ENCODE measurements at places on chromosomes 12 and 14.

GRCh38 chr12:32155041-32155440, 48.4 kb downstream of the BICD1 start:
- DNase-seq, result peak; percentile 48

DNA sequence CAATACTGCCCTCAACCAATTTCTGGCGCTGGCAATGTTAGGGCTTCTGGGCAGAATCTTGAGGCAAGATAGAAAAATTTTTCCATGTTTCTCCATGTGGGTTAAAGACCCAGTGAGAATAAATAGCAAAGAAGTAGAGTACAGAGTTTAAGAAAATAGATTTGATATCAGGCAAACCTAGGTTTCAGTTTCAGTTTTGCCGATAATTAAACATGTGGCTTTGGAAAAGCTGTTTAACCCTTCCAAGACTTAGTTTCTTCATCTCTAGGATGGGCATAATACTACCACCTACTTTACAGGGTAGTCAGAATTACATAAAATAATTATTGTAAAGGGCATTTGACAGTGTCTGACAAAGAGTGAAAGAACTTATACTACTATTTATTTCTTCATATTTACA, 360.4 kb downstream of the PCNX1 start:
- no peak for DNase-seq

DNA sequence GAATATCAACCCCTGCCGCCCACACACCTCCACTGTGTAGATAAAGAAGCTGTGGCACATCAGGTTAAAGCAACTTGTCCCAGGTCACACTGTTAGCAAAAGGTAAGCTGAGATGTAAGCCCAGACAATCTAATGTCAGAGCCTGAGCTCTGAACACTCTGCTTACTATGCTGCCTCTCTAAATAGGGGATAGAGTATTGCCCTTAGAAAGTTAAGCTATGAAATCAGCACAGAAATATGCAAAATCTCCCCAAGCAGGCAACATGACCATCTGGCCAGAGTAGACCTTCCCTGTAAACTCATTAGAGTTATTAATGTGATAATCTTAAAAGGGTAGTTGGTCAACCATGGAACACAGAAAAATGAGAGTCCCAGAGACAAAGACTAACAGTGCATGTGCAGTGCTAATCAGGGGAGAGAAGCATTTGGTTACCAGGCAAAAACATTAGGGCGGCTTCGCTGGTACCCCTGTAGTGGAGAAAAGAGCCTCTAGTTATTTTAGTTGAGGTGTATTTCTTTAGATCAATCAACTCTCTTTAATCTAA, 171.0 kb downstream of the BTG1 start:
- DNase-seq, result no peak

DNA sequence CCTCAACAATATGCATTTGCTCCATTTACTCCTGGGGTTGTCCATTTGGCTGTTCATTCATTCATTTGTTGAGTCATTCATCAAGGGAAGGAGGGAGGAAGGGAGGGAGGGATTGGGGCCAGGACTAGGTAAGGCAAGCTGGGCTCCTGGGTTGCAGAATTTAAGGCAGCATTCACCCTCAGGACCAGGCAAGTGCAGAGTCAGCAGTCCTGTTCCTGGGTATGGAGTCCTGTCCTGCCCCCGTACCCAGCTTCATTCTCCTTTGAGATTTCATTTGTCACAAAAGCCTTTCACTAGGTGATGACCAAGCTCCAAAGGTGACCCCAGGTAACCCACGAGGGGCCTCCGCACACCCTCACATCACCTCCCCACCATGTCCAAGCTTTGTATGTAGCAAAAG, 178.1 kb downstream of the CHST11 start:
- no peak for DNase-seq

- DNase-seq, result no peak
These were observed 824 bp downstream of the DDX55 start for GRCh38 chr12:123602651-123603195.

DNA sequence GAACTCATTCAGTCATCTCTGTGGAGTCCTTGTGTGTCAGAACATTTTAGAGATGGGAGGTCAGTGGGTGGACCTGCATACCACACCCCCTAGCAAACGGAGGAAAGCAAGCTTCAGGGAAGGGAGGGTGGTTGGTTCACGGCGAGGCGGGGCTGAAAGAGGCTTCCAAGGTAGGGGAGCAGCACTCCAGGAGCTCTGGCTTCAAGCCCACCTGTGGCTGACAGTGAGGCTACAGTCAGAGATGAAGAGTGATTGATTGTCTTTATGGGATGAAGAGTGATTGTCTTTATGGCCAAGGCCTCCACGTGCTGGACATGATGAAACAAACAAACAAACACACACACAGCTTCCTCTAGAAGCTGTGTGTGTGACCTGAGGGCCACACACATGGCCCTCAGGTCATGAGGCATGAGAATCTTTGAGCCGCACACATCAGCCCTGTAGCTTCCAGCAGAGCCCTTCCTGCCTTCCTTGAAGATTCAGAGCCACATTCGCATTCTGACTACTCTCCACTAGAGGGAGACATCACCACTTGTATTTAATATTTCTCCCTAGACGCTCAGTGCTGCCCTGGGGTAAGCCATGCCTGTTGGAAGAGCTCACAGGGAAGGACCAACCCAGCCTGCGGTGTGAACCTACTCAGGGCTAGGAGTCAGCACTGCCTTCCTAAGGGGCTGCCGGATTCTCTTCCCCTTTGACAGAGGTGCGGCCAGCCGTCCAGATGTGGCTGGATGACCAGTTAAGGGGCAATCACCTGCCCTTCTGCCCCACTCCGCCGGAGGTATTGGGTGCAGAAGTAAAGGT, 54.4 kb upstream of the KCNA1 start:
- no peak for DNase-seq

- DNase-seq, result no peak
These were observed 38.6 kb downstream of the ANKS1B start for GRCh38 chr12:99946131-99946530.

GRCh38 chr12:817941-818600, 65.7 kb downstream of the WNK1 start:
- DNase-seq, result no peak

- DNase-seq, result peak; percentile 19
These were observed 9.5 kb downstream of the MYRFL start for GRCh38 chr12:69834576-69834975.

- no peak for DNase-seq
These were observed 29.0 kb downstream of the ATF7IP start for GRCh38 chr12:14394317-14395073.

DNA sequence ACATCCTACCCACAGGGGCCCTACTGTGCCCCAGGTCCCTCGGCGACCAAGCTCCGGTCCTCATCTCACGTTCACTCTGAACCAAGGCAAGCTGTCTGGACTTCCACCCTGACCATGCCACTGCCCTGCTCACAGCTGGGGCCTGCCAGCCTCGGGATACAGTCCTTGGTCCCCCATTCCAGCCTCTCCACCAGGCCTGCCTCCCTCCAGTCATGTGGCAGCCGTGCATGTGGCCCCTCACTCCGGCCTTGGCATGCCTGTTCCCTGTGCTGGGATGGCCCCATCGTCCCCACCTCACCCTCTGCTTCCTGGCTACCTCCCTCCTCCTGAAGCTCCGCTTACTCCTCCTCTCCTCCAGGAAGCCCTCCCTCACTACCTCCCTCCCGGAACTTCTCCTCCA, 38.6 kb upstream of the DLK1 start:
- DNase-seq, result no peak

DNA sequence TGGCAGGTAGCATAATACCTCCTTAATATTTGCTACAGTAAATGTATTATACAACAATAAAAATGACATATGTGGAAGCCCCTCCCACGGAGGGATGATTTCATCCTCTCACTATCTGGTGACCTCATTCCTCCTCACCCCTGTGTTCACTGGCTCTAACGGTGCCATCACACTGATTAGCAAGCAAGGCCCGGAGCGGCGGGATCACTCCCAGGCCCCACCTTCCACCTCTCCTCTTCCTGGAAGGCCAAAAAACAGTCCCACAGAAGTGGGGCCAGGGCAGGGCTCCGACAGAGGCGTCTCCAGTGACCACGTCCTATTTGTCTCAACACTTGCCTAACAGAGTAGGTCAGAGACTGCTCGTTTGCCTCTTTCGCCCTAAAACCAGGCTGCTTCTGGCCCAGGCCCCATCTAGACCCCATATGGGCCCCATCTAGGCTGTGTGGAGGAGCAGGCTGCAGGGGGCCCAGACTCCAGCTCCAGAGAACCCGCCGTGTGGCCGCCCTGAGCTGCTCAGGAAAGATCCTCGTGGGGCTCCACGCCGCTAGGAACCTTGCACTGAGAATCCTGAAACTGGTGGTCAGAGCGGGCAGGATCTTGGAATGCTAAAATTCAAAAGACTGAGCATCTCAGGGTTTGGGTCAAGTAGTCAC, 3.7 kb downstream of the SELPLG start:
- no peak for DNase-seq

GRCh38 chr14:95675486-95675885, 10.7 kb upstream of the TCL1B start:
- DNase-seq, result no peak

- no peak for DNase-seq
These were observed 354.9 kb downstream of the DIO2 start for GRCh38 chr14:79856381-79856780.

DNA sequence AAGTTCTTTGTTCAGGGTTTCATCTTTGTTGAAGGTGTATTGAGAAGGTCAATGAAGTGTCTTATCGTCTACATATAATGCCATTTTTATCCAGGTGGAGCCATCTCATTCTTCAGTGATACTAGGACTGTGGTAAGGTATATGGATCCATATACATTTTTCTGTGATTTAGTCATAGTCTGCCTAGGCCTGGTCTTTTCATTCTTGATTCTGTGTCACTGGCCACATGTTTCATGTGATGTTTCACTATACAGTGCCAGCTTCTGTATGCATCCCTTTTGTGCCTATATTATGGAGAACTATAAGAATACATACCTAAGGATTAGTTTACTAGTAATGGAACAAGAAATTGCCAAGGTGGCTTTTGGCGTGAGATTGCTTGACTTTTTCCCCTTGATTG, 40.5 kb downstream of the VEZT start:
- DNase-seq, result no peak

DNA sequence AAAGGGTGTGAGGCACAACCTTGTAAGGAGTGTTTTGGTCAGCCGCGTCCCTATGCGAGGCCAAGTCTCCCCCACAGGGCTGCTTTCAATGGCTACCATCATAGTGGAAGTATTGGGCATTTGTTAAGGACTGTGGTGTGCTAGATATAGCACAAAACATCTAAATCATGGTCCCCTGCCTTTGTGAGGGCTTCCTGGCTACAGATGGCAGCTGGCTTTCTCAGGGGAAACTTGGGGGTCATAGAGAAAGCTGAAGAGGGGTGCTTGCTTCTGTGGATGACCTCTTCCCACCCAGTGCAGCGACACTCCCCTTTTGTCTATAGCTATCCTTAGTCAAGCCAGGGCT, 315.8 kb downstream of the ZFP36L1 start:
- DNase-seq, result no peak

GRCh38 chr14:73873660-73874059, 13.0 kb upstream of the ZNF410 start:
- DNase-seq, result no peak

DNA sequence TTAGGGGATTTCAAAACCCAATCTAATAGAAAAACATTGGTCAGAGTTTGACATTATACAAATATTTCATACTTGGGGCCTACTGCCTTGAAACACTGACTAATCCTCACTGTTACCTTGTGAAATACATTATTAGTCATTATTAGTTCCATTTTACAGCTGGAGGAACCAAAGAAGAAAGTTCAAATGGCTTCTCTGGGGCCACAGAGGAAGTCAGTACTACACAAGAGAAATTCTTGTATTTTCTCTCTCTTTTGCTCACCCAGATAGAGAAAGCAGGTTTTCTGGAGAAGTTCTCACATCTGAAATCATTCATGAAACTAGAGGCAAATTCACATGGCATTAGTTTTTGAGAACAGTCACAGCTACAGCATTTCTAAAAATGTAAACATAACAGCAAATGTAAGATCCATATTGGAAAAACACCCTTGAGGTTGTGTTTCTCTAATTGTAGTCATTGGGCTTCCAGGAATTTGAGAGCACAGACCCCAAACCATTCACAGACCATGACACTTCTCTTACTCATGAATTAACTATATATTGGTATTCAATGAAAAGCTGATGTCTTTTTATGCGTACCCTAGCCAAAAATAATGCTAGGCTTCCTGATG, 83.0 kb downstream of the LLPH start:
- no peak for DNase-seq

GRCh38 chr14:38618514-38618913, 362.6 kb upstream of the CLEC14A start:
- no peak for DNase-seq

- no peak for DNase-seq
These were observed 1252.9 kb upstream of the TMEM132C start for GRCh38 chr12:127014079-127014478.

DNA sequence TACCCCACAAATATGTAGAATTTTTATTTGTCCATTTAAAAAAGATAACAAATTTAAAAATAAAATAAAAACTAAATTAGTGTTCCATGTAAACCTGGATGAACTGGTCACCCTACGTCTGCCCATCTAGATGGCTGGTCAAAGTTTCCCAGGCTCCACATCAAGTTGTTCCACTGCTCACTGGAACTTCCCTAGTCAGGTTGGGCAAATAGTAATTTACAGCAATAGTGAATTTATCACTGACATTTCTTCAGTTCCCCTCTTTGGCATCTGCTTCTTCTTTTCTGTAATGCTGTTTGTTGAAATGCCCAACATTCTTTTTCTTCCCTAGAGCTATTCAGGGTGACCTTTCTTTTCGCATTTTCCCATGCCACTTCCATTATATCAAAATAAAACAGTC, 272.7 kb upstream of the BTG1 start:
- DNase-seq, result no peak

DNA sequence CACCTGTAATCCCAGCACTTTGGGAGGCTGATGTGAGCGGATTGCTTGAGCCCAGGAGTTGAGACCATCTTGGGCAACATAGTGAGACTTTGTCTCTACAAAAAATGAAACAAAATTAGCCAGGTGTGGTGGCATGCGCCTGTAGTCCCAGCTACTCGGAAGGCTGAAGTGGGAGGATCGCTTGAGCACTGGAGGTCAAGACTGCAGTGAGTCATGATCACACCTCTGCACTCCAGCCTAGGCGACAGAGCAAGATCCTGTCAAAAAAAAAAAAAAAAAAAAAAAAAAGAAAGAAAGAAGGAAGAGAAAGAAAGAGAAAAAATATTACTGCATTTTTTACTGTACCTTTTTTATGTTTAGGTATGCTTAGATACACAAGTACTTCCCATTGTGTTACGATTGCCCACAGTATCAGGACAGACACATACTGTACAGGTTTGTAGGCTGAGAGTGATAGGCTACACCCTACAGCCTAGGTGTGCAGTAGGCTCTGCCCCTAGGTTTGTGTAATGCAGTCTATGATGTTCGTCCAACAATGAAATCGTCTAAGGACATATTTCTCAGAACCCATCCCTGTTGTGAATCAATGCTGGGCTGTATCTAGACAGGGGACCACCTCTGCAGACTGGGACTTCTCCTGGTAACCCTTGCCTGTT, 160.4 kb upstream of the PWP1 start:
- DNase-seq, result no peak

- no peak for DNase-seq
These were observed 334.5 kb downstream of the CACNA1C start for GRCh38 chr12:2387103-2387834.

DNA sequence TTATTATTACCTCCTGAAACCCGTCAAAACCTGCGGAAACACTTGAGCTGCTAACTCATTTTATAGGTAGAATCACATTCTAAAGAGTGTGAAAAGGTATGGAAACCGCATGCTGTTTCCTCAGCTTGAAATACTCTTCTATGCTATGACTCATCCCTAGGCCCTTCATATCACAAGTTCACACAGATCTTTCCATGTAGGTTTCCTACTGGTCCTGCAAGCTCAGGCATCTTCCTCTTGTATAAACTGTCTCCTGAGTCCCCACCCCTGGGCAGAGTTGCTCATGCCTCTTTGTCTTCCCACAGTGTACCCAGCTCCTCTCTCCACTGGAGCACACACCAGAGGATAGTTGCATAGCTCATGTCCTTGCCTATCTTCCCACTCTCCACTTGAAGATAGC, 84.7 kb downstream of the CMAS start:
- no peak for DNase-seq
